ENCODE measurements at places on chromosomes 13 and 19.

- DNase-seq, result no peak
These were observed 802 bp downstream of the DMPK start for GRCh38 chr19:45781214-45782161.

DNA sequence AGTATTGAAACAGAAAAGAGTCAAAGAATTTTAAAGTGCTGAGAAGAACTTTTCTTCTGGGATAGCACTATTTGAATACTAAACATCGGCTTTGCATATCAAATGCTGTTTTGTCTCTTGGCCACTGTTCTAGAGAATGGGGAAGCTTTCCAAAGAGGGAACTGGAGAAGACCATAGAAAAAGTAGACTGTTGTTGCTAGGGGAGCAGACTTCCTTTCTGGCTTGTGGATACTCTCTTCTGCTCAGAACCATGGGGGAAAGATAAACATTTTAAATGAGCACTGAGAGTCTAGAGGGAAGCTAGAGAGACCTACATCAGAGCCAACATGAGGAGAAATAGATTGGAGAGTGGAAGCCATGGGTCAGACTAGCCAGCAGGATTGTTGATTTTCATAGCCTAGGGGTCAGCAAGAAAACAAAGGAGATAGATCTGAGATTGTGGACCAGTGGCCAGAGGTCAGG is 315.7 kb downstream of the KCTD12 start:
- DNase-seq, result peak; percentile 53

DNA sequence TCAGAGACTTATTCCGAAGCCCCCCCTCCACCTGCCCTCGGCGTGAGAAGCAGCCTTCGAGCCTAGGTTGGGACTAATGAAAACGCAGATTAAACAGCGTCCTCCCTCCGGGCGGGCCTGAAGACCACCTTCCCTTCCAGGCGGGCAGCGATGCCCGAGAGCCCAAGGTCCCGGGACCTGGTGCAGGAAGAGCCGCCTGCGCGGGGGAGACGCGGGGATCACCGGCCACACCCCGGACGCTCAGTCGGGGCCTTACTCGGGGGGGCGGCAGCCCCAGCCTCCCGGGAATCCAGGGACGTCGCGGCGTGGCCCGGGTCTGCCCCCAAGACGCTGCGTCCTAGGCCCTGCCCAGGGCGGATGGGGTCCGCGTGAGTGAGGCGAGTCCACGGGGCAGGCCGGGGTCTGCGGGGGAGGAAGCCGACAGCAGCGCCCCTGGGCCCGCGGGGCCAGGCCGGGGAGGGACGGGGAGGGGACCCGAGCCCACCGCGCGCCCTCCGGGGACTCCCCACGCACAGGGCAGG is 33.3 kb upstream of the SPACA7 start:
- DNase-seq, result no peak

DNA sequence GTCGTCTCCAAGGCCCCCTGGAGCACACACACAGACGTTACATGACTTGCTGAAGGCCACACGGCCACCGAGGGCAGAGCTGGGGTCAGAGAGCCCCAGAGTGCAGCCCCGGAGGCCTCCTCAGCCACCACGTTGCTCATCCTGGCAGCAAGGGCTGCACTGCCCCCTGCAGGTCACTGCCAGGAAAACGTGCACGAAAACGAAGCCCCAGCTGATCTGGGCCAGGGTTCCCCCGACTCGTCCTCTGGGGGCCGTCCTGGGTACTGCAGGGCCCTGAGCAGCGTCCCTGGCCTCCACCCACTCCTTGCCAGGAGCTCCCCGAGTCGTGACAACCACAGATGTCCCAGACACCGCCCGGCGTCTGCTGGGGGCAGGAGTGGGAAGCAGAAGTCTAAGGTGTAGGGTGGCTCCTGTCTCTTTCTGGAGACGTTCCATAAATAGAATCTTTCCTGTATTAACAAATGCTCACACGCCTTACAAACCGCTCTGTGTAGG is 3.4 kb downstream of the TPGS1 start:
- peak; percentile 56 for DNase-seq

DNA sequence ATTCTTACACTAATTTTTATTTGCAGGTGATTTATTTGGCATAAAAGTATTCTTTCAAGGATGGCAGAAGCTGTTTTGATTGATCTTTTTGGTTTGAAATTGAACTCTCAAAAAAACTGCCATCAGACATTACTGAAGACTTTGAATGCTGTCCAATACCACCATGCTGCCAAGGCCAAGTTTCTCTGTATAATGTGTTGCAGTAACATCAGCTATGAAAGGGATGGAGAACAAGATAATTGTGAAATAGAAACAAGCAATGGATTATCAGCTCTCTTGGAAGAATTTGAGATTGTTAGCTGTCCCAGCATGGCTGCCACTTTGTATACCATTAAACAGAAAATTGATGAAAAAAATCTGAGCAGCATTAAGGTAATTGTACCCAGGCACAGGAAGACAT is 1.2 kb downstream of the LACC1 start:
- peak; percentile 54 for DNase-seq

GRCh38 chr19:611481-611868 is 21.8 kb downstream of the HCN2 start:
- DNase-seq, result no peak

DNA sequence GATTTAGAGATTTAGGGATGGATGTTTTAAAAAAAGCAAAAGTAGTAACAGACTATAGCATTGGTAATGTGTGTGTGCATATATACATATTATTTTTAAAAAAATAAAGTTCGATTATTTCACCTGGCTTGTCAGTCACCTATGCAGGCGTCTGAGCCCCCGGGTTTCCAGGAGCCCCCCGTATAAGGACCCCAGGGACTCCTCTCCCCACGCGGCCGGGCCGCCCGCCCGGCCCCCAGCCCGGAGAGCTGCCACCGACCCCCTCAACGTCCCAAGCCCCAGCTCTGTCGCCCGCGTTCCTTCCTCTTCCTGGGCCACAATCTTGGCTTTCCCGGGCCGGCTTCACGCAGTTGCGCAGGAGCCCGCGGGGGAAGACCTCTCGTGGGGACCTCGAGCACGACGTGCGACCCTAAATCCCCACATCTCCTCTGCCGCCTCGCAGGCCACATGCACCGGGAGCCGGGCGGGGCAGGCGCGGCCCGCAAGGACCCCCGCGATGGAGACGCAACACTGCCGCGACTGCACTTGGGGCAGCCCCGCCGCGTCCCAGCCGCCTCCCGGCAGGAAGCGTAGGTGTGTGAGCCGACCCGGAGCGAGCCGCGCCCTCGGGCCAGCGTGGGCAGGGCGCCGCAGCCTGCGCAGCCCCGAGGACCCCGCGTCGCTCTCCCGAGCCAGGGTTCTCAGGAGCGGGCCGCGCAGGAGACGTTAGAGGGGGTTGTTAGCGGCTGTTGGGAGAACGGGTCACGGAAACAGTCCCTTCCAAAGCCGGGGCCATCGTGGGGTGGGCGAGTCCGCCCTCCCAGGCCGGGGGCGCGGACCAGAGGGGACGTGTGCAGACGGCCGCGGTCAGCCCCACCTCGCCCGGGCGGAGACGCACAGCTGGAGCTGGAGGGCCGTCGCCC is 840 bp upstream of the CCNA1 start:
- DNase-seq, result no peak
